ENCODE measurements at places on chromosomes 2 and 18.

GRCh38 chr18:7668392-7668791 is 101.3 kb downstream of the PTPRM start:
- no peak for DNase-seq

DNA sequence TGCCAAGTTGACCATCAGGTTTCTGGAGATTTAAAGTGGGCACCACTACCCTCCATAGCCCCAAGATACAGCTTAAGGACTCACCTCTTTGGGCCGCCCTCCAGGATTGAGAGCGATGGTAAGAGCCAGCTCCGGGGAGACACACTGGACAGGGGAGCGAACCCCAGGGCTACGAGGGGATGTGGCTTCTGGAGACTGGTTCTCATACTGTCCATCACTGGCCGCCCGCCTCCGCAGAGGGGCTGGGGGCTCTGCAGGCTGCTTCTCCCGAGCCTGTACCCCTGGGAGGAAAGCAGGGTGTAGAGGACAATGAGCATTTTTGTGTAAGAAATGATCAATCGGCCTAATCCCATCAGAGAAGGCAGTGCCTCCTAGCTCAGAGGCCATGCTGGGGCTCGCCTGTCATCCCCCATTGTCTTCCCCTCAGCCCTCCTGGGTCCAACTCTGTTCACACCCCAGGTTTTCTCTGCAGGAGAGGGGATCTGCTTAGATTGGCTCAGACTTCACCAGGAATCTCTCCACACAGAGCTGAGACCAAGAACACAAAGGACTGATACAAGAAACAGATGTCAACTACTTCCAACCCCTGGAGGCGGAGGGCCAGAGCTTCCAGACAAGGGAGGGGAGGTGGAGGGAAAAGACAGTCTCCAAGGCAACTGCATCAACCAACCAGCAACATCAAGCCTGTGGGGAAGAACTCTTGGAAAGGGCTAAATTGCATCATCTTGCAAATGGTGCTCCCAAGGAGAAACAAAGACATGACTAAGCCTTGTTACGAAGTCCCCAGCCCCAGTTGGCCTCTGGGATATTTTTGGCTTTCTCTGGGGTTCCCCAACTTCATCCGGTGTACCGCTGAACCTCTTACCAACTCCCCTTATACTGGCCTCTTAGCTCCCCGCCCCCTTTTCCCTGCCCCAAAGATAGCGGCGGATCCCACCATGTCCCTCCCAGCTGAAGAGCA is 166.6 kb downstream of the TNS1 start:
- no peak for DNase-seq

DNA sequence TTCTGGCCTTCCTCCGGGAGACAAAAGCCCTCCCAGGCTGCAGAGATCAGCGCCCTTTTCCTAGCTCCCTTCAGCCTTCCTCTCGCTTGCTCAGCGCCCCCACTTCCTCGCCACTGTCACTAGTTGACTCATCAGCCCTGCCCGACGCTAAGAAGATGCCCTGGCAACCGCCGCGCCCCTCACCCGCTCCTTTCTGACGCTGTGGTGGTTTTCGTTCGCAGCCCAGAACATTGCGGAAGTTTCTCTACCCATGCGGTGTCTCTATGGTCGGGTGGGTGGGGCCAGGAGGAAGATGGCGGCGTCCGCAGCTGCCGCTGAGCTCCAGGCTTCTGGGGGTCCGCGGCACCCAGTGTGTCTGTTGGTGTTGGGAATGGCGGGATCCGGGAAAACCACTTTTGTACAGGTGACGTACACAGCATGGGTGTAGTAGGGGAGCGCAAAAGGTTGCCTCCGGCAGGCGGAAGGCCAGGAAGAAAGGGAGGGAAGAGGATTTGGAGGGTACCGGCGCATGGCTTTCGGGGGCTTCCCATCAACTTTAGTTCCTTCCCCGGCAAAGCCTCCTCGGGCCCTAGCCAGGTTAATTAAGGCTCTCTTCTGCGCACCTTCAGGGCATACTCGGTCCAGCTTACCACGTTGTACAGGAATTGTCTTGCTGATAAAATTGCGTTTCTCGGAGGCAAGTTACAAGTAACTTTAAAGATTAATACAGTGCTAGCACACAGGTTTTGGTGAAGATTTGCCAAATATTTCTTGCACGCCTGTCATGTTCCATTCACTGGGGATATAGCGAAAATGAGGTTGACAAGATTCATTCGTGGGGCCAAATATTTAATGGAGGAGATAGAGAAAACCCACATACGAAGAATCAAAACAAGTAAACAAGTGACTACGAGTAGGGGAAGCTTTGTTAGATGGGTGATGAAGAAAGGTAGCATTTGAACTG is at the start of the genes CCDC121 and GPN1:
TSS of gene CCDC121 (minus strand) at position 246 of the 943 bp plus-strand sequence. CDS start 1,213 bp downstream, outside the sequence.
TSS of gene GPN1 (plus strand) at position 284 of the 943 bp plus-strand sequence. CDS start at position 293, 9 bp downstream.
- DNase-seq: peak; percentile 89

DNA sequence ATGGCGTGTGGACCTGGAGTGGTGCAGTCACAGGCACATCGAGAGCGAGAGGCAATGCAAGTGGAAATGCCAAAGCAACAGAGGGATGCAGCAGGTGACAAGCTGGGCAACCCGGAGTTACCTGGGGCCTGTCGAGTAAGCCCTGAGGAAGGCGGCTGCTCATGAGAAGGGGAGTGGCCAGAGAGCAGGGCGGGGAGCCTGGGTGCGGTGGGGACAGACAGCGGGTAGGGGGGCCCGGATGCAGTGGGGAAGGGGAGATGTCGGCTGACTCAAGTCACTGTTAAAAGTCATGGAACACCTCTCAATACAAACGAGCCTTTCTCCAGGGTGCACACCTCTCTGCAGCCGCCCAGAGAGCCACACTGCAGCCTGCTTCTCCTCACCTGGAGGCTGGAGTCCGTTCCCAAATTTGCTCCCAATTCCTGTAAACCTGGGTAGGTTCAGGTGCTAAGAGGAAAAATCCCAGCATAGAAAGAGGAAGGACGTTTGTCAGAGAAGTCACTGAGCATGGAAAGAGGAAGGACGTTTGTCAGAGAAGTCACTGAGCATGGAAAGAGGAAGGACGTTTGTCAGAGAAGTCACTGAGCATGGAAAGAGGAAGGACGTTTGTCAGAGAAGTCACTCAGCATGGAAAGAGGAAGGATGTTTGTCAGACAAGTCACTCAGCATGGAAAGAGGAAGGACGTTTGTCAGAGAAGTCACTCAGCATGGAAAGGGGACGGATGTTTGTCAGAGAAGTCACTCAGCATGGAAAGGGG is 71.7 kb upstream of the TWIST2 start:
- no peak for DNase-seq

Data from NCI-H345 (cell line).